ENCODE measurements at places on chromosomes 2 and 18.
A peak's percentile ranks its signal among the peaks of the same experiment; 100 is the strongest.

DNA sequence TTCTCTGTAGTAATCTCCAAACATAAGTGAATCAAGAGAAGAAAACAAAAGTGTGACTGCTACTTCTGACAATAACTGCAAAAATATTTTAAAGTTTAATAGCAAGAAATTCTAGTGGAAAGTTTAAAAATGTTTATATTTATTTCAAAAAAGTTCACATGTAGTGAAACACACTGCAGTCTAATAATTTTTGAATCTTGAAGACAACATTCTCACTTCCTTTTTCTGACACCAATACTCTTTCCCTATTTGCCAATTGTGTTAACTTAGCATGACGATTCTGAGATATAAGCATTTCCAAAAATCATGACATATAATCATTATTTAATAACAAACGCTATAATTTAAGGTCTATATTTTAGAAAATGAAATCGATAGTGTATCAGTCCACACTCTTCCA, 429.1 kb upstream of the PKDCC start:
- no peak for DNase-seq

- DNase-seq, result no peak
These were observed 15.5 kb upstream of the DAPL1 start for GRCh38 chr2:158779621-158780020.

DNA sequence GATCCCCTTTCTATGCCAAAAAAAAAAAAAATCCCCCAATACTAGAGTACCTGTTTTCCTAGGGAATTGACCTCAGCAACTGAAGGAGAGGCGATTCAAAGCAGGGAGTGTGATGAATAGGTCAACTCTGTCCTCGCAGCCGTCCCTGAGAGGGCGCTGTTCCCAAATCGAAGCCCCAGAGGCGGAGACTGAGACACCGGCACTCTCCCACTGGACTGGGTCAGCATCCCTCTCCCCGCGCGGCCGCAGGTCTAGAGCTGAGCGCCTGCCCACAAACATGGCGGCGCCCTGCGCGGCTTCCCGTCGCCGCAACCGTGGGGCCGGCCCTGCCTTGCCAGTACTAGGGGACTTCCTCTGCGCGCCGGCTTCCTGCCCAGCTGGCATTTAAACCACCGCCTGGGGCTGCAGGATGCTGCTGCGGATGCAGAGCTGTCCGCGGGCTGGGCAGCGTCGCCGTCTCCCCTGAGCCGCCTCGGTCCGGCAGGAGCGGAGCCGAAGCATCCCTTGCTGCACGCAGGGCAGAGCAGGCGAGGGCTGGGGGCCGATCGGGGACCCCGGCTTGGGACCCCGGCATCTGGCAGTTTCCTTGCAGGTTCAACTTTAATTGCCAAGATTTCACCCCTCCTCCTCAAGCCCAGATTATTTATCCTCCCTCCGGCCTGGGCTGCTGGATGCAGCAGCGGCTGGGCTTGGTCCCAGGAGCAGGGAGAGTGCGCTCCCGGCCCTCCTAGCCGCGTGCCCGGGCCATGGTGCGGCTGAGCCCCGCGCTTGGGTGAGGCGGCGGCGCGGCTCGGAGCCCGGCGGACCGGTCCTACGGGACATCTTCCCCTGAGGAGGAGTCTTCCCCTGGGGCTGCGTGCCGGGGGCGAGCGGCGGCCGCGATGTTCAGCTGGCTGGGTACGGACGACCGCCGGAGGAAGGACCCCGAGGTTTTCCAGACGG, at the start of gene EHD3:
Gene EHD3, plus strand, starts transcription at position 412 of the 942 bp plus-strand sequence. Its CDS starts 470 bp downstream, at position 882.
- peak; percentile 50 for DNase-seq

- no peak for DNase-seq
These were observed 122.6 kb downstream of the WDPCP start for GRCh38 chr2:63465633-63466032.

DNA sequence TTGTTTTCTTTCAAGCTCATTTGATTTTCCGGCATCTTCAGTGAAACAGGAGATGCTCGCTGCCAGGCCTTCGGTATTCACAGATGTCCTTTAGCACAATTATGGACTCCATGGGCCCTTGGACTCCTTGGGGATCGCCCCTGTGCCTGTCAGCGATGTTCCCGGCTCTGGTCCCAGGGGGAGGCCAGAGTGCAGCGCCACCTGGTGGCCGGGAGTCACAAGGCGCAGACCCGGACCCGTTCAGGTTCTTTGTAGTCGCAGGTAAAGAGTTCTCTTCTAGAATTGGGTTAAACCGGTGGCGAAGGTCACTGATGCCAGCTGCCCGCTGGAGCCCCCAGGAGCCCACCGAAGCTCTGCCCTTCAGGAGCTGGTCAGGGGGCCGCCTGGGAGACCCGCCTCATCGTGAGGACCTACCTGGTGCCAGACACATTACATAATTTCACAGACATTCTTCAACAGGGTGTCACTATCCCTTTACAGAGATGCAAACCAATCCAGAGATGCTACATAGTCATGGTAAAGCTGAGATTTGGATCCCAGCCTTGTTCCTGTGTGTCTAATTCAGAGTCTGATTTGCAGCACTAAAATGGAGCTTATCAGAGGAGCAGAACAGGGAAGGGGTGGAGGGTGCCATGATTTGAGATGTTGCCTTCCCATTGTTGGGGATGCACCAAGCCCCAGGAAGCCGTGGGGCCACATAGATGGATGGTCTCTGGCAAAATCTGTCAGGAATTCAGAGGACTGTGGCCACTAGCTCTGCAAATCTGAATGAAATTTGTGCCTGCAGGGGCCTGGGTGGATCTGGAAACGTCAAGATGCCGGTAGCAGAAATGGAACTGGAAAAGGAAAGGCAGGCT, 6.0 kb upstream of the INPP5D start:
- no peak for DNase-seq

GRCh38 chr2:60820416-60821132, 60.8 kb upstream of the REL start:
- DNase-seq, result no peak
